ENCODE measurements at places on chromosomes 2 and 18. TPM values are rescaled to one million over a fixed set of nuclear protein-coding genes. Genes with fewer than 3 reads are reported as not detected.

The ATP6V1C2 gene
- 8.0 TPM for polyA plus RNA-seq

- DNase-seq: no peak
Observed at GRCh38 chr2:26469092-26469710, 8.7 kb downstream of the OTOF start.

DNA sequence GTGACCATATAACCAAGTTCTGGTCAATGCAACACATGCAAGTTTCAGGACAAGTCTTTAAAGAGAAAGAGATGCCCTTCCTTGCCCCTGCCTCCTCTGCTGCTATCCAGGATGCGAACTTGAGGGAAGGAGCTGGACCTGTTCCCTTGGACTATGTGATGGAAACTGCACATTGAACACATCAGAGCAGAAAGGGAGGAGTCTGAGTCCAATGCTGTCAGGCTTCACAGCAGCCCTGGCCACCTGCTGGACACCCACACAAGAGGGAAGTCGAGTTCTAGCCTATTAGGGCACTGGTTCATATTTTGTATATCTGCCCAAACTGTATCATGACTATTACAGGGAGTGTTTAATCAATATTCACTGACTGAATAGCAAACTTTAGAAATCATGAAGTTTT is 38.3 kb upstream of the TEX51 start:
- DNase-seq: no peak

The HNMT gene
- 64.2 TPM for polyA plus RNA-seq

DNA sequence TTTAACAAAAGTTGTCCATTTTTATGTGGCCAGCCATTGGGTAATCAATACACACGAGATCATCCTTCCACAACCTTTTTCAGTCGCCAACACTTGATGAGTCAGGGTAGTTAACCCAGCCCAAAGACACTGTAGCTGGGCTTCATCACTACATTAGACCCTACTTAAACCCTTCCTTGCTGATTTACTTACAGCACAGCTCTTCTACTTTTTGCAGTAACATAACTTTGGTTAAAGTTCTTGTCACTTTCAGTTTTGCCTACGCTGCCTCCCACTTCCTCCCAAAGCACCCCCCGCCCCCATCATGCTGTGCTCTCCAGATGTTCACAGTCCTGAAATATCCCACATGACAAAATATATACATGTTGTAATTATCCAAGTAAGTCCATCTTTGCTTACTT is 103.6 kb downstream of the CDK15 start:
- no peak for DNase-seq

DNA sequence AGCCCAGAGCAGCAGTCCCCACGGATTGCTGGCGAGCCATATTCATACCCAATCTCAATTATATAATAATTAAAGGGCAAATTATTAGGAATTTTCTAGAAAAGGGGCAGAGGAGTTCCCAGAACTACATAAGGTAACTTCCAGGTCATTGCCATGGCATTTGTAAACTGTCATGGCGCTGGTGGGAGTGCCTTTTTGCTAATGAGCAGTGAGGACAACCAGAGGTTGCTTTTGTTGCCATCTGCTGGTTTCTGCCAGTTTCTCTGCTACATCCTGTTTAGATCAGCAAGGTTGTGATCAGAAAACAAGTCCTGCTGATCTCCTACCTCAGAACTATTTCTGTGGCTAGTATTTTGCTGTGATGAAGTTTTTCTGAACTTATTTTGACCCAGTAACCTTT is 159.8 kb upstream of the PIEZO2 start:
- no peak for DNase-seq

The NUP35 gene
- 25.9 TPM for polyA plus RNA-seq

DNA sequence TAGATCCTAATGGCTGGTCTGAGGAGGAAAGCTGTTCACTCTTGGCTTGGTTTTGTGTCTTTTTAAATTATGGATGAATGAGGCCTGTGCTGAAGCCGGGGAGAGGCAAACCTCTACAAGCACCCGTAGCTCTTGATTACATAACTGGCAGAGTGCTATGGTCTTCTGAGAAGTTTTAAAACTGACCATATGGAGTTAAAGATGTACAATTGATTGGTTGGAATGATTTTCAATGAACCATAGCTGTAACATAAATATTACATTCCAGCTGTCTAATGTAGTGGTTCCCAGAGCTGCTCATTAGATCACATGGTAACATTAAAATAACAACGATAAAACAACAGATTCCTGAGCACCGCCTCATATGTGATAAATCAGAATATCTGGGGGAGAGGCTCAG is 71.1 kb upstream of the MAP4K3 start:
- DNase-seq: no peak
